Gastroesophageal sphincter (tissue), 4 donors: ENCODE measurements at places on chromosomes 1 and 21. TPM values are rescaled to one million over a fixed set of nuclear protein-coding genes. Genes with fewer than 3 reads are reported as not detected.

GRCh38 chr1:9402256-9402616, 109.5 kb downstream of the SPSB1 start:
- no peak for ATAC-seq

DNA sequence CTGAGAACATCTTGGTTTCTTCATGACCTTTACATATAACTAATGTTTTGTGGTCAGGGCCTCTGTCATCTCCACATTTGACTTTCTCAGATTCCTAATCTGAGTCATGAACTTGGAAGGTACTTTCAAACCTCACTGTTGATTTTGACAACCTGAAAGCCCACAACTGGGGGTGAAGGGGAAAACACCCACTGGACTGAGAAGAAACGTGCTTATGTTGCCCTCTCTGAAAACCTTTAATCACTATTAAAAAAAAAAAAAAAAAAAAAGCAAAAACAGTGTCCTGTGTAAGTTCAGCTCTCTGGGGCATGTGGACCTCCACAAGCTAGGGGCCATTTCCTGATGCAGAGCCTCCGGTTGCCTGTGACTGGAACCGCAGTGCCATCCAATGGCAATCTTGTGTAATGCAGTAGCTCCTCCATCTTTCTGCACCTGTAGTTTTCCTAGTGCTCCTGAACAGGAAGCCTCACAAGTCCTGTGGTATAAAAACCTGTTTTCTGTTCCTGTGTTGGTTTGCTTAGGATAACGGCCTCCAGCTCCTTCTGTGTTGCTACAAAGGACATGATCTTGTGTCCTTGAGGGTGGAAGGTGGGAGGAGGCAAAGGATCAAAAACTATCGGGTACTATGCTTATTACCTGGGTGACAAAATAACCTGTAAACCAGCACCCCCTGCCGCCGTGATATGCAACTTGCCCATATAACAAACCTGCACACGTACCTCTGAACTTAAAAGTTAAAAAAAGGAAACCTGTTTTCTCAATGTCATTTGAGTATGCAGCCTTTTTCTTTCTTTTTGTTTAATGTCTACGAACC, 124.5 kb downstream of the ZNF648 start:
- ATAC-seq = no peak

DNA sequence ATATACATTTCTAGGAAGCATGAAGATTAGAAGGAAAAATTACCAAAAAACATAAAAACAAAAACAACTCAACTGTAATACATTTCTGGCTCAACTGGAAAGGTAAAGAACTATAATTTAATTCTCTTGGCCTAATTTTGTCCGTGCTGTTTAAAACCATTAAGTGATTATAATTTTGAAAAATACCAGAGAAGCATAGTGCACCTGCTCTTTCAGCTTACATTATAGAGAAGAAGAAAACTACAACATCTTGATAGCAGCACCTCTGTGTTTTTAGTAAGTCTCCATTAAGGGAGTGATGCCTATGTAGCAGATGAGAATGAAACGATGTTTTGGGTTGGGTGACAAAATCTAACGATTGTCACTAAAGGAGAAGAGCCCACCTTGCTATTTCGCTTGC, 19.3 kb upstream of the MAN1A2 start:
- ATAC-seq = no peak

DMBX1 gene
- not detected for total RNA-seq

GRCh38 chr1:10108948-10109708, 76.4 kb downstream of the UBE4B start:
- peak; percentile 75 for ATAC-seq
